ENCODE measurements at places on chromosomes 11 and 22. TPM values are rescaled to one million over a fixed set of nuclear protein-coding genes. Genes with fewer than 3 reads are reported as not detected.

MUC15 gene
- not detected for total RNA-seq

MRGPRE gene
- not detected for total RNA-seq

MS4A7 gene
- 14.5 TPM for total RNA-seq

FAM180B gene
- total RNA-seq = 0.22 TPM

PLAAT5 gene
- 4.8 TPM for total RNA-seq

GAL3ST3 gene
- total RNA-seq = 1.5 TPM

ACO2 gene
- 810 TPM for total RNA-seq

GRK3 gene
- 4.0 TPM for total RNA-seq

TRIM49 gene
- total RNA-seq = not detected

SYNGR1 gene
- 40.5 TPM for total RNA-seq

BIRC3 gene
- total RNA-seq = 10.6 TPM

TBX10 gene
- total RNA-seq = 0.41 TPM

OR2AG2 gene
- total RNA-seq = not detected

ABTB2 gene
- total RNA-seq = 14.3 TPM

GUCY1A2 gene
- 12.4 TPM for total RNA-seq

MYEOV gene
- not detected for total RNA-seq

NLRP14 gene
- total RNA-seq = not detected

PRAME gene
- total RNA-seq = not detected

CHST1 gene
- 3.2 TPM for total RNA-seq

TREH gene
- not detected for total RNA-seq

OR51B5 gene
- not detected for total RNA-seq

FBLN1 gene
- total RNA-seq = 113 TPM

FLRT1 gene
- 0.57 TPM for total RNA-seq

KCNQ1OT1 gene
- 0.32 TPM for total RNA-seq

CASP5 gene
- total RNA-seq = not detected

RIMBP3B gene
- 0.08 TPM for total RNA-seq

PKNOX2 gene
- total RNA-seq = 9.1 TPM

SMTNL1 gene
- not detected for total RNA-seq

TPBGL gene
- 0.16 TPM for total RNA-seq

SLC5A1 gene
- total RNA-seq = 213 TPM

TMEM135 gene
- 18.1 TPM for total RNA-seq

ENTHD1 gene
- not detected for total RNA-seq

ACR gene
- total RNA-seq = 0.27 TPM

KIRREL3 gene
- total RNA-seq = 0.24 TPM

VSTM5 gene
- 0.08 TPM for total RNA-seq

UBQLN3 gene
- total RNA-seq = not detected

NRXN2 gene
- 1.9 TPM for total RNA-seq

TLCD5 gene
- total RNA-seq = 8.4 TPM

HTR3B gene
- total RNA-seq = not detected

SCGB2A2 gene
- not detected for total RNA-seq

MRPL21 gene
- total RNA-seq = 120 TPM

MMP11 gene
- total RNA-seq = 28.0 TPM

SLC22A9 gene
- not detected for total RNA-seq

Data from Right ventricle myocardium inferior (tissue), 1 donor.